ENCODE measurements at places on chromosomes 4 and X.

DNA sequence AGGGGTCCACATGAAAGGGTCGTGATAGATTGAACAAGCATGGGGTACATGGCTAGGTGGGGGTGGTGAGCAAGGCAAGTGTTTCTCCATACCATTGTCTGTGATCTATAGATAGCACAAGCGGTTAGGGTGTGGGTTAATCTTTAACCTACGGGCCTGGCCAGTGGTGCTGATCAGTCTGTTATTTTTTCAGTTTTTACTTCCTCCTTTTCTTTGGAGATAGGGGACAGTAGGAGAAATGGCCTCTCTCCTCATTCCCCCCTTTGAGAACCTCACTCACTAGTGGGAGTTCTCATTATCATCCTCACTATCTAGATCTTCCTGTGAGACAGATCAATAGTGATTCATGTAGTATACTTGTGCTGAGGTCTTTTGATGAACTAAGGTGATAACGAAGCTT, 16.2 kb upstream of the GPKOW start:
- no peak overlapping the region for H3K27ac ChIP-seq
- H3K4me1 ChIP-seq, result no peaks in the 10 kb centered on the region
- no peak for DNase-seq

GRCh38 chr4:38924353-38924752, 56.7 kb downstream of the FAM114A1 start:
- no peak overlapping the region for H3K27ac ChIP-seq
- H3K36me3 ChIP-seq, result no peaks in the 10 kb centered on the region
- H3K4me3 ChIP-seq, result no peak overlapping the region
- peaks cover 3% of the 10 kb centered on the region for H3K4me1 ChIP-seq

DNA sequence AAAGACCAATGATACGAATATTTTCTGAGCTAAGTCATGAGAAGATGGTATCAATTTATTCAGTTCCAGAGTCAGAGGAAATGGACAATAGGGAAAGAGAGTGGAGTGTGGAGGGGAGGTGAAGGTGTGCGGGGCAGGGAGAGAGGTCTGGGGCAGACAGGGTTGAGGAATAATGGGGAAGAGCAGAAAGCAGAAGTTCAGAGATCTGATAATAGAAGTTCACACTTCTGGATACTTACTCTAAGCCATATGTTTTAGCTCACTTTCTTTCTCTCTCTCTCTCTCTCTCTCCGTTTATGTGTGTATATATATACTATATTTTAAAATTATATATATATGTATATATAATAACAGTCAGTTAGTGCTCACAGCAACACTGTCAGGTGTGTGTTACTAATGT, 40.4 kb downstream of the FOXR2 start:
- H3K36me3 ChIP-seq, result no peaks in the 10 kb centered on the region
- DNase-seq, result no peak

DNA sequence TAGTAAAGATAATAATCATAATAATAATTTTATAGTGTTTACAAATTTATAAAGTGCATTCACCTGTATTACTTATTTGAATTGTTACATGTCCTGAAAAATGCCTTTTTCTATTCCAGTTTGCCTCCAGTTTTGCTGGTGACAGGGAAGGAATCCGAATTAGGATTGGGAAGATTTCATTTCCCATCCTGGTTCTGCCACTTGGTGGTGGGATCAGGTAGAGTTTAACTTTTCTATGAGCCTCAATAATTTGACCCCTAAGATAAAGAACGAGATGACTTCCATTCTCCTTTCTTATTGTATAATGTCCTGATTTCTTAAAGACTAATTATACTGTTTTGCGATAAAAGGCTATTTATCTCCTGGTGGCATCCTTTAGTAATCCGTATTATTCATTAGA, 1090.9 kb downstream of the RAPGEF2 start:
- H3K36me3 ChIP-seq, result no peaks in the 10 kb centered on the region
- H3K4me1 ChIP-seq, result no peaks in the 10 kb centered on the region
- DNase-seq, result no peak
- H3K27ac ChIP-seq, result no peak overlapping the region
- no peaks in the 10 kb centered on the region for H3K27me3 ChIP-seq
- H3K4me3 ChIP-seq, result no peak overlapping the region

GRCh38 chr4:48341776-48342605, 662 bp downstream of the SLAIN2 start:
- H3K4me3 ChIP-seq, result peak overlapping the region; percentile 96
- H3K27me3 ChIP-seq, result no peaks in the 10 kb centered on the region
- DNase-seq, result peak; percentile 54
- H3K36me3 ChIP-seq, result peaks cover 16% of the 10 kb centered on the region
- H3K4me1 ChIP-seq, result peaks cover 49% of the 10 kb centered on the region

DNA sequence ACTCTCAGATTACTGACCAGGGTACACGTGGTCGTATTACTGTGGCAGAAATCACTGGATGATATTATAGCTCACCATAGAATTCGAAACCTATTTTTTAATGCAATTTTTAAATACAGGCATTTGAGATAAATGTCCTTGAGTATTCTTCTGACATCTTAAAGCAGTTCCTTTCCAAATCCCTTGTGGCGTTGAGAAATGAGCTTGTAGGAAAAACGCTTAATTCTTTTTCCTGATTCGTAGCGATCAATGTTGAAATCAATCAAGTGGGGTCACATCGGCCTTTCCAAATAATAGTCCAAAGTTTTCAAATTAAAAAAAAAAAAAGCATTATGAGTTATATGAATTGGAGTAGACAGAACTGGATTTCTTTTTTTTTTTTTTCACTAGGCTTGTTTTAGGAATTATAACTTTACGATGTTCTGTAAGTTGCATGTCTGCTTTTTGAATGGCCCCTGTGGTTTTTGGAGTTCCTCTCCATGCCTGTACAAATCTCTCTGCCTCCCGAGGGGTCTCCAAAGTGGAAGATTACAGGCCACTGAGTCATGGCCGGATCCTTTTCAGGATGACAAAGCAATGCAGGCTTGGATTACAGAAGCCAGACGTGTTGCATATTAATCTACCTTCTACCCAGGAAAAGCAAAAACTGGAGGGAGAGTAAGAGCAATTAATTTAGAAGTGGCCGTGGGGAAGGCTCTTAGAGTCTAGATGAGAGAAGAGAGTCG, 226.1 kb downstream of the SHOX start:
- no peaks in the 10 kb centered on the region for H3K4me1 ChIP-seq
- no peaks in the 10 kb centered on the region for H3K36me3 ChIP-seq
- no peak for DNase-seq
- H3K27me3 ChIP-seq, result no peaks in the 10 kb centered on the region
- H3K4me3 ChIP-seq, result no peak overlapping the region
- no peak overlapping the region for H3K27ac ChIP-seq

DNA sequence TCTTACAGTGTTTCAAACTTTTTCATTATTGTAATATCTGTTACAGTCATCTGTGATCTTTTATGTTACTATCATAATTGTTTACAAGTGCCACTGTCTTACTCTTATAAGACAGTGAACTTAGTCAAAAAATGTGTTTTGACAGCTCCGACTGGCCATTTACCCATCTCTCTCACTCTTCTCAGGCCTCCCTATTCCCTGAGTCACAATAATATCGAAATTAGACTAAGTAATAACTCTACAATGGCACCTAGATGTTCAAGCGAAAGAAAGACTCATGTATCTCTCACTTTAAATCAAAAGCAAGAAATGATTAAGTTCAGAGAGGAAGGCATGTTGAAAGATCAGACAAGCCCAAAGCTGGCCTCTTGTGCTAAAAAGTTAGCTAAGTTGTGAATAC, 184.2 kb downstream of the CDS1 start:
- no peaks in the 10 kb centered on the region for H3K27me3 ChIP-seq
- no peak overlapping the region for H3K27ac ChIP-seq
- no peak for DNase-seq
- no peaks in the 10 kb centered on the region for H3K4me1 ChIP-seq
- no peak overlapping the region for H3K4me3 ChIP-seq
- H3K36me3 ChIP-seq, result no peaks in the 10 kb centered on the region

Data from activated CD8-positive, alpha-beta T cell treated with anti-CD3 and anti-CD28 coated beads, Interleukin-2, amount 10 ng/mL, durations not matched to agents 7 days and 5 days (primary cell).